Fibroblast of skin of right biceps (primary cell): ENCODE measurements at places on chromosomes 7 and 10.

DNA sequence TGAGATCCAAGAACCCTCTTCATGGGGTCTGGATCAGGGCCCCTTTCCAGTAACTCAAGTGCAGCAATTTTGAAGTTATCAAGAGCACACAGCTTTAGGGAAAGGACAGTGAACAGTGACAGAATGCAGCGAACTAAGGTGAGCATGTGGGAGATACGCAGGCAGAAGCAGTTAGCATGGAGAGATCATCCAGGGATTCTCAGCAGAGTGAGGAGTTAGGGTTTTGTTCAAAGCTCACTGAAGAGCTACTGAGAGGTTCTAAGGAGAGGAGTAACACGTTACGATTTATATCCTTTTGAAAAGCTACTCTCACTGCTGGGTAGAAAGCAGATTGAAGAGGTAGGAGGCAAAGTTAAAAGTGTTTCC lies 83.6 kb upstream of the MPP7 start:
- no peak for DNase-seq

GRCh38 chr10:23994459-23995046 lies 214.4 kb upstream of the KIAA1217 start:
- DNase-seq, result peak; percentile 49

- no peak for DNase-seq
Measured at GRCh38 chr10:29378106-29378505, 89.2 kb downstream of the LYZL1 start.

DNA sequence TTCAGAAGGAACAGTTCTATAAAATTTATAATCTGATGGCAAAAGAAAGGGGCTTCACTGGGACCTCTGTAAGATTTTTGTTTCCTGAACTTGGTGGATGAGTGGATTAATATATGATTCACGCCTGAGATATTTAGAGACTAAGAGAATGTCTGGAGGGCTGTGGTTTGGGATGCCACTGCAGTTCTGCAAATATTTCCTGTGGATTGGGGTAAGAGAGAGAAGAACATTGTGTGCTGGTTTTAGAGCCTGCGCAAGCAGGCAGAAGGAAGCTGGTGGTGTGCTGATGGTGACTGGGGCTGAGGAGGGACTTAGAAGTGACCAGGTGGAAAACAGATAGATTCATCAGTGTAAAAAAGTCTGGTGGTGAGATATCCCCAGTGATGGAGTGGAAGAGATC lies 87.0 kb downstream of the SUGCT start:
- DNase-seq, result peak; percentile 98

GRCh38 chr7:33903791-33904680 lies 1.3 kb upstream of the BMPER start:
- DNase-seq, result peak; percentile 82

DNA sequence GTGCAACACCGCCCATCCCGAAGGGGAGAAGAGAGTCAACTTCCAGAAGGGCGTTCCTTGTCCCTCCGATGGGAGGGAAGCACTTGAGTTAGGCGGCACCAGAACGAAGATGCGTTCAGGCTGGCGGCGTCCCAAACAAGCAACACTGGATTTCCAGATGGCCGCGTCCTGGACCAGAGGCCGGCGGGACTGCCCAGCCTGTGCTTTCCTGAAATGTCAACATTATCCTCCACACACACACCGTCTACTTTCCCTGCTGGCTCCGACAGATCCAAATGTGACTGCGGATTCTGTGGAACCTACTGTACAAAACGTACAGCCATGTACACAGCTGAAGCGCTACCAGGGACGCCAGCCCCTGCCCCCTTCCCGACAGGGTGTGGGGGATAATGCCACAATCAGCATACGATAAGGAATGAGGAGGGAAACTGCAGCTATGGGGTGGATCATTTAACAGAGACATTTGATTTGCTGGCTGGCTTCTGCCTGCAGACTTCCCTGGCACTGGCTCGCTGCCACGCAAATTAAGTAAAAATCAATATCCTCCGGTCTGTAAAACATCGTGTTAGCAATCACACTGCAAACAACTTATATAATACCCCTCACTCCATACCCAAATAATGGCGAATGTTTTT lies 82.1 kb downstream of the ZRANB1 start:
- DNase-seq, result no peak

DNA sequence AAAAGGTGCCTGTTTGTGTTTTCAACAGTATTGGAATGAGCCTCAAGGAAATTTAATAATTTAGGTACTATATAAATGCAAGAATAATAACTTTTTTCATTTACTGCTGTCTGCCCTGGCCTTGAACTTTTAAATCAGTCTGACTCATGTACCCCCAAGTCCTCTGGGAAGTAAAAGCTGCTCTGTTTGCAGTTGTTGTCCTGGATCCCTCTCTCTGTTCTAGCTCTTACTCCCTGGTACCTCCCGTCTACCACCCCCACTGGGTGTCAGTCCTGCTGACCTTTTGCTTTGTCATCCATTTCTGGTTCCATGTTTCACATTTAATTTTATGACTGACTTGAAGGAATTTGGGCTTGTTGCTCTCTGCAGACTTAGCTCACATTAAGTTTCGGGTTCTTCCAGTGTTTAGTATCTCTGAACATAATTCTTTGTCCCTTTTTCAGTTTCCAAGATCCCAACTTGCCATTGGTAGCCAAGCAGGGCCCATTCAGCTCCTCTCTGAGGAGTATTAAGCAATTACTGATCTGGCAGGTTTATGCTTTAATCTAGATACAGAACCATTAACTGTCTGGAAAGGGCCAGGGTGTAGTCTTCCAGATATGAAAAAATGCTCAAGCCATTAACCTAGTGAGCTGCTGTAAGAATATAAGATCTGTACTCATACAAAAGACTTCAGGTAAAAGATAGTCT lies 208.7 kb upstream of the FAM3C start:
- peak; percentile 51 for DNase-seq

GRCh38 chr7:154861589-154861988 lies 141.3 kb downstream of the PAXIP1 start:
- no peak for DNase-seq

DNA sequence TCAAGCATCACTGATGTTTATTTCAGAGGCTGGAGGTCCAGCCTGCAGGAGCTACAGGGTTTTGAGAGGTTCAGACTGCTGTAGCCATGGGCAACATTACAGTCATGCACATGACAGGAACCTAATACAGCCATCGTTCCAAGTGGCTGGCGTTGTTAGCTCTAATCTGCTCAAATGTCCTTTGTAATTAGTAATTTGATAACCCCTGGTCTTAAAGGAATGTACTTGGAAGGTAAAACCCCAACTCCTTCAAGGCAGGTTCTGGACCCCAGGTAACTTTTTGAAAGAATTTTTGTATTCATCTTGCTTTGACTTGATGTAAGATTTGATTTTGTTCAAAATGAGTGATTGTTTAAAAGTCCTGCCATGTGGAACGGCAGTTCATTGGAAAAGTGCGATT lies 34.7 kb upstream of the FOXI2 start:
- no peak for DNase-seq

DNA sequence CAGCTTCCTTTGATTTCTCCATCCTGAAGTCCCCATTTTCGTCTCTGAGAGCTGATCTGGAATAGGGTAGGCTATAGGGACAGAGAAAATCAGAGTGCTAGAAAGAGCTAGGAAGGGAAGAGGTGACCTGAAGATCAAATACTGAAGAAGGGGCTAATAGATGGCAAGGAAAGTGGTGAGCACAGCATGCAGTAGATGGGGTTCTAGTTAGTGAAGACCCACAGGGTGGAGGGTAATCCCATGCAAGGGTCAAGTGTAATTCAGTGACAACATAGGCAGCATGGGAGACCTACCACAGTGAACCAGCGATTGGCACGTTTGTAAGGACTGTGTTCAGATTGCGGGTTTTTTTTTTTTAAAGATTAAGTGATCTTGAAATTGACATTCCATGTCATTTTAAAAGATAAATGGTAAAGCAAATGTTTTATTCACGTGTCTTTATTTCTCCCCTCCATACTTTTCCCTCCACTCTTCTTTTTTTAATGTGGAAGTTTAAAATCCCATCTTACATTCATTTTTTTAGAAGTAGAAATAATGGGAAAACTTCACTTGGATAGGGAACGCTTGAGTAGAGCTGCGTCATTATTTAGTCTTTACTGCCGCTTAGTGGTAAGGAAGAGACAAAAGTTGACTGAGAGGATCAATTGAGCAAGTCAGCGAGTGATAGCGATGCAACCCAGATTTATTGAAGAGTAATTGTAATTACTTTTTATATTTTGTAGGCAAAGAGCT lies 21.0 kb upstream of the ABI1 start:
- DNase-seq, result peak; percentile 58
